Renal cortical epithelial cell (primary cell): ENCODE measurements at places on chromosomes 2 and 18.

- DNase-seq: peak; percentile 58
These were observed 59.9 kb downstream of the SUMO1 start for GRCh38 chr2:202178346-202178958.

DNA sequence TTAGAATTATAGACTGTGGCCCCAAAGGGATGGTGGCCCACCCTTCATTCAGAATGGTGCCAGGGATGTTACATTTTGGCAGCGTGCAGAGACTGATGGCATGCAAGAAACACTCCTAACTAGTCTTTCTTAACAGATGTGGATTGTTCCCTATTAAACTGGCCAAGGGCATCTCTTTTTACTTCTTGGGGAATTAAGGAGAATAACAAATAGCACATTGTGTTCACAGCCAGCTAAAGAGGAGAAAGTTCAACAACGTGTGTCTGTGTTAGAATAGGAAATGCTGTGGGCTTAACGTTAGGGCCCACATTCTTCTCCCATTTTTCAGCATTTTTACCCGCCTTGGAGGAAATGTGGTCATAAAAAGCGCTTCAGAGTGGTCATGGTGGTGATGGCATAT, 404.8 kb downstream of the CDH2 start:
- no peak for DNase-seq

GRCh38 chr18:58379443-58379842, 249.4 kb downstream of the ALPK2 start:
- DNase-seq: no peak

DNA sequence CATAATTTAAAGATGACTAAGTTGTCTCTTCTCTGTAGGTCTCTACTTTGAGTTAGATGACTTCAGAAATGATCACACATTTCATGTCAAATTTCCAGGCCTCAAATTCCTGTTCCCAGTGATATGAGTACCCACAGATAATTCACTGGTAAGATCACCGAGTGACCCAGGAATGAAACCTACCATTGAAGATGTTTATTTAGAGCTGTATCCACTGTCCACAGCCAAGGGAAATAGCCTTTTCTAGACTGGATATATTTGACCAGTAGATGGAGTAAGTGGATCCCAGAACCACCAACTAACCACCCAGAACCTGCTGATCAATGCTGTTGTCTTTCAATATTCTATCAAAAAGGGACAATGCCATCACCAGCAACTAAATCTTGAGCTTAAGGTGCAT, 238.8 kb downstream of the SLC8A1 start:
- DNase-seq: no peak

DNA sequence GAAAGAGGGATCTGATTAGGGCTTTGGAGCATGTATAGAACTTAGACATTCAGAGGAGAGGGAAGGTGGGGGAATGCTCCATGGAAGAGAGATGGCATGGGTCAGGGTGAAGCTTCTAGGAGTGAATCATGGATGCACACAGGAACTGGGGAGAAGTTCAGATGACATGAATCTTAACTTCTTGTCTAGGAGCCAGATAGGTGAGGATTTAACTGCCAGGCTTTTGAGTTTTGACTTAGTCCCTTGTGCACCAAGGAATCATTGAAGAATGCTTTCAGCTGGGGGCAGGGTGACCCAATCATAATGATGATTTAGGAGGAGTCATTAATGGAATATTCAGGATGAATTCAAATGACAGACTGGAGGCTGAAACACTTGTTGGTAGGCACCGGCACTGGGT, 48.7 kb downstream of the ACYP2 start:
- DNase-seq: peak; percentile 19

GRCh38 chr2:7704296-7704865, 787.2 kb downstream of the RNF144A start:
- DNase-seq: no peak

- peak; percentile 69 for DNase-seq
These were observed 58.7 kb upstream of the ACTR3 start for GRCh38 chr2:113831161-113831560.

DNA sequence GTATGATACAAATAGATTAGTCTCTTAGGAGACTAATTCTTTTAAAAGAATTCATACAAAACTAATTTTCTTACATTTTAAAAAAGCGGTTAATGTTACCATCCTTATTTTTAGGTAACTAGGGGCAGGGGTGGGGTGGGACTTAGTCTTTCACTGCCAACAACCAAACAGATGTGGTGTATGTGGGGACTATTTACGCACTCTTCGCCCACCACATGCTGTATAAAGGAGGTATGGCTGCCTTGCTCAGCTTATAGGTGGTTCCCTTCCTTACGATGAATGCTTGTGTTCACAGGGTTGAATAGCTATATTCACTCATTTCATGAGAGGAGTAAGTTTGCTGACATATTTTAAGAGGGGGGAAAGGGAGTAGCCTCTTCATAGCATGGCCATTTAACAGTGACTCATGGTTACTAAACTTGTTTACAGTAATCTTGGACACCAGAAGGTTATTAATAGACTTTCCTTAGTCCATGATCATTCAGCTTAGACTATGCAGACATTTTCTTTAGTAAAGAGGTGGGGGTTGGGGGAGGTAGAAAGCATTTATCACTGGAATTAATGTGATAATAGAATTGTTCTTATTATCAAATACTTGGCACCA, 61.8 kb downstream of the CAB39 start:
- DNase-seq: peak; percentile 91

DNA sequence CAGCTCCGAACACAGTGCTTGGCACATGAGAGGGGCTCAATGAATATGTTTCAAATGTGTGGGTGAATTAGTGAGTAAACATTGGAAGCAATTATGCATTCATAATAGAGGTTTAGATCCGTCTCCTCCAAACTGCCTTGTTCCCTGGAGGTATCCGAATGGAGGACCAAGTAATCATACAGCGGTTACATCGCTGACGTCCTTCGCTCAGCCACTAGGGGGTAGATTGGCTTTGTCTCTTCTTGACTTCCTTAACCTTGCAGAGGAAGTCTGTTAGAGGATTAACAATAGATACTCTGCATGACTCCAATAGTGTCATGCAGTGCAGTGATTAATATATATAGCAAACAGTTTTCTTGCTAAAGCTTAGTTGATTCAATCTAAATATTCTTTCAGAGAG, 517.0 kb downstream of the PTPRM start:
- DNase-seq: peak; percentile 28

DNA sequence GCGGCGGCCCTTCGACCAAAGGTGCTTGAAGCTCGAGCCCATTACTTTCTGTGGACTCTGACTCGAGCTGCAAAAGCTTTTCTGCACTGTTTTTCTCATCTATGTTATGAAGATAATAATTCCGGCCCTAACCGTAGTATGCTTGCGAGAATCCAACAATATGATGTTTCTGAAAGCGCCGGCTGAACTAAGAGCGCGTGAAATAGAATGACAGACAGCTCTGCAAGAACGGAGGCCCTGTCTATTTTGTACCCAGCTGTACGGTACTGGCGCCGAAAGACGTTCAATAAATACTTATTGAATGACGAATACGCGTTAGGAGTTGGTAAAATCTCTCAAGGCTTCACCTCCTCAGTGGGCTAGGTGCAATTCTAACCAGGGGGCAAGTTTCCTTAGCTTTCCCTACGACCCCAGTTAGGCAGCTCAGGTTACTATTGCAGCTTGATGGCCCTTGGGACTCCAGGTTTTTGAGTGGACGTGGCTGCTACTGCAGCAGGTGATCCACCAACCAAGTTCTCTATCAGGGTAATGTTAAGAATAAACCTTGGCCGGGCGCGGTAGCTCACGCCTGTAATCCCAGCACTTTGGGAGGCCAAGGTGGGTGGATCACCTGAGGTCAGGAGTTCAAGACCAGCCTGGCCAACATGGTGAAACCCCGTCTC, 570 bp downstream of the SCRN3 start:
- DNase-seq: peak; percentile 15

- no peak for DNase-seq
These were observed 383.7 kb downstream of the ZNF521 start for GRCh38 chr18:24968238-24968775.

GRCh38 chr18:35581546-35581897, at the start of gene GALNT1:
TSS of gene GALNT1 (plus strand) at chr18:35581740. CDS start at chr18:35654663, 72,923 bp downstream.
- no peak for DNase-seq

DNA sequence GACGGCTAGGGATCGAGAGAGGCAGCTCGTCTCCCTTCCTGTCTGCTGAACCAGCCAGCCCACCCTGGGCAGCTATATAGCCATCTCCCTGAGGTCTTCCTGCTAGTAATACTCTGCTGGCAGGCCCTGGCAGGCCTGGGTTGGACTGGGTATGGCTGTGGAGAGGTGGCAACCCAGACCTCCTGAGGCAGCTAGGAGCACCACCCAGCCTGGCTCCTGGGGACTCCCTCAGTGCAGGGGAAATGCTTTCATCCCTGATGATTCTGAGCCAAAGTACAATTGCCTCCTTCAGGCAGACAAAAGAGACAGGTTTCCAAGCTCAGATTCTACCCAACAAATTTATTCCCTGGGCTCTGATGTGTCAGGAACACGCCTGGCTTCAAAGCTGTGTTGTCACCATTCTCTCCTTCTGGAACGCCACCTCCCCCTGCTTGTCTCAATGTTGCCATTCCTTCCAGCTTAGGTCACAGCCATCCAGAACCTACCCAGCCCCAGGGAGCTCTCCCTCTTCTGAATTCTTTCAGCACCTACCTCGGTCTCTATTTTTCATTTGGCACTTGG, 4.7 kb upstream of the DNAJB2 start:
- DNase-seq: peak; percentile 92

DNA sequence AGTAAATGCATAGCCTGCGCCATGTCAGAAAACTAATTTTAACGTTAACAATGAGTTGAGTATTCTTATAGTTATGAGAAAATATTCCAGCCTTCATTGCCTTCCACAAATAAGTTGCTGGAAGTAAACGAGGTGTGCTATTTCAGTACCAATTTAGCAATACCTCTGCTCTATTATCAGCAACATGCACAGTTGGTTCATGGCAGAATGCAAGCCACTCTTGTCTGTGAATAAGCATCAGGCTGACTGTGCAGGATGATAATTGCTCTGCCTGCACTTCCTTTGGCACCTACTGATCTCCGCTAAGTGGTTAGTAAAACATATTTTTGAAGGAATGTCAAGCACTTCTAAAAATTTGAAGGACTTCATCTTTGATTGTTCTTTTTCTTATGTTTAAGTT, 261.9 kb upstream of the SIX3 start:
- DNase-seq: no peak

- DNase-seq: no peak
These were observed 260.1 kb downstream of the CYRIA start for GRCh38 chr2:16405551-16405950.

- DNase-seq: no peak
These were observed 32.9 kb downstream of the MBP start for GRCh38 chr18:77099485-77100370.

DNA sequence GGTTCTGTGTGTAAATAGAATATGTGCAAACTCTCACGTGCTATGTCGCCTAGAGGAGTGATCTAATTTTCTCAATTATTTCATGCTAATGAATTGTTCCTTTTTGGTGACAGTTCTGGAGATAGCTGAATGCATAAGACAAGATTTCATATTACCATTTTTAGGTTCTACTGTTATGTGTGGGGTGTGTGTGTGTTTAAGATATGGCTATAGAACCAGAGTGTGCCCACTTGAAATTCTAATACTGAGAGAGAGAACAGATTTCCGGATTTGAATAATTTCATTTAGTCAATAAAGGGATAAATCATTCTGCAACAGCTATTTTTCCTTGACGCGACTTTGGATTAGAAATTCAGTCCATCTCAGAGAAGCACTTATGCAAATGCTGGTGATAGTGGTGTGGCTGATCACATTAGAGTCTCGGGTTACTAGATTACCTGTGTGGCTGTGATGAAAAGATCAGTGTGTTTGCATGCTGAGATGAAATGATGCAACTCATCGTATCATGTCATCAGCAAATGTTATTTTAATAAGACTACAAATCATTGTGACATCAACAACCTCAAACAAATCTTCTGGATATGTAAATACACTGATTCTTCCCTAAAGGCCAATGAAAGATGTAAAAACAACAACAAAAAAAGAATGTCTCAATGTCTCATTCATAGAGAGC, 415.9 kb downstream of the EPHA4 start:
- no peak for DNase-seq

DNA sequence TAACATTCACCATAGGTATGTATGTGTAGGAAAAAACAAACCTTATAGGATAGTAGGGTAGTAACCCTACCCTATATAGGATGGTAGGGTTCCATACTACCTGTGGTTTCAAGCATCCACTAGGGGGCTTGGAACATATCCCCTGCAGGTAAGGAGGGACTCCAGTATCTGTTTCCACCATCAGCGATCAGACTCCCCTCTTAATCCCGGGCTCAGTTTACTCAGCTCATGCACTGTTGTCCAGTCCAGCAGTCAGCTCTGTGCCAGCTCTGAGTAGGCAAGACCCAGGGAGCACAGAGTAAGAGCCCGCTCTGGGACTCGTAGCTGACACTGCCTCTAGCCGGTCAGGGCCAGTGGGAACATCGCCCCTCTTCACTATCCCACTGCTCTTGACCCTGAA, 61.7 kb downstream of the MEX3C start:
- no peak for DNase-seq

GRCh38 chr2:222296911-222297599, 1.7 kb downstream of the PAX3 start:
- DNase-seq: no peak

DNA sequence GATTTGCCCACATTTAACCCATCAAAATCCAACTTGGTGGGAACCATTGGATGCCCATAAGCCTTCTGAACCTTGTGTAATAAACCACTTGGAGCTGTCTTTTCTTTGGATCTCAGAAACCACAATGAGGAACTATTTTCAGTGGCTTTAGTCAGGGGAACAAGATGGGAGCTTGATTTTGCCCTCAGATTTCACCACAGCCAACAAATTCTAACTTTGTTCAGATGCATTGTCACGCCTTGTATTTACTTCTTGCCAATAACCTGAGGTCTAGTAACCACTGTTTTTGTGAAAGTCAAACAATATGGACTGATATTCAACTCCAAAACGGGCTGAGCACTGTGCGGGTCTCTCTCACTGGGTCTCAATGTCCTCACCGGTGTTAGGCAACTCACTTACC, 508.2 kb downstream of the TNS1 start:
- no peak for DNase-seq

DNA sequence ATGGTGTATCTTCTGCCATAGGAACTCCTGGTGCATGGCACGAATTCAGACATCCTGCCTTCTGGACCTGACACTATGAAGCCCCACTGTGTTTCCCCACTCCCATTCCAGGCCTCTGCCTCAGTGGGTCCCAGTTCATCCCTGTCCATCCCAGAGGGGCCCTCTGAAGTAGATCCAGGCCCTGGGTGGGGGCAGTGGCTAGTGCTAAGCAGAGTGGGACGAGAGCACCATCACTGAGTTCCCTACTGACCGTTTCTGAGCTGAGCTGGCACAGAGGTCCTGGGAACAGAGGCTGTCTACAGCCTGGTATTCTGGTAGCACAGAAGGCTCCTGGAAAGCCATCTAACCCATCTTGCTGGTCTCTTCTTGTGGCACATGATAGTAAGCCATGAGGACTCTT, 54.0 kb downstream of the ATOH8 start:
- no peak for DNase-seq

GRCh38 chr2:241798631-241799521, 10.1 kb upstream of the NEU4 start:
- no peak for DNase-seq

DNA sequence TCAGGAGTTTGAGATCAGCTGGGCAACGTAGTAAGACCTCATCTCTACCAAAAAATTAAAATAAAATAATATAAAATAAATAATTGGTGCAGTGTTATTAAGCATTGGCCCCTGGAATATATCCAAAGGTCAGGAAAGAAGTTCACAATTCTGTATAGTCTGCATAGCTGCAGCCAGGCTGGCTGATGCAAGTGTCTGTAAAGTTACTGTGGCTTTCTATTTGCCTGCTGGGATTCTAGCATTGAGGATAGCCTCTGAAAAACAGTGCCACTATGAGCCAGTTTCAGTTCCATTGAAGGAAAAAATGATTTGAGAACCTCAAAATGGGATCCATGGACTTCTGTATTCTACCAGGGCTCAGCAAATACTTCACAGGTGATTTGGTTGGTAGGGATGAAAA, 208.6 kb downstream of the PARD3B start:
- DNase-seq: no peak
